GM10248 (cell line): ENCODE measurements at places on chromosomes 13 and 19.

DNA sequence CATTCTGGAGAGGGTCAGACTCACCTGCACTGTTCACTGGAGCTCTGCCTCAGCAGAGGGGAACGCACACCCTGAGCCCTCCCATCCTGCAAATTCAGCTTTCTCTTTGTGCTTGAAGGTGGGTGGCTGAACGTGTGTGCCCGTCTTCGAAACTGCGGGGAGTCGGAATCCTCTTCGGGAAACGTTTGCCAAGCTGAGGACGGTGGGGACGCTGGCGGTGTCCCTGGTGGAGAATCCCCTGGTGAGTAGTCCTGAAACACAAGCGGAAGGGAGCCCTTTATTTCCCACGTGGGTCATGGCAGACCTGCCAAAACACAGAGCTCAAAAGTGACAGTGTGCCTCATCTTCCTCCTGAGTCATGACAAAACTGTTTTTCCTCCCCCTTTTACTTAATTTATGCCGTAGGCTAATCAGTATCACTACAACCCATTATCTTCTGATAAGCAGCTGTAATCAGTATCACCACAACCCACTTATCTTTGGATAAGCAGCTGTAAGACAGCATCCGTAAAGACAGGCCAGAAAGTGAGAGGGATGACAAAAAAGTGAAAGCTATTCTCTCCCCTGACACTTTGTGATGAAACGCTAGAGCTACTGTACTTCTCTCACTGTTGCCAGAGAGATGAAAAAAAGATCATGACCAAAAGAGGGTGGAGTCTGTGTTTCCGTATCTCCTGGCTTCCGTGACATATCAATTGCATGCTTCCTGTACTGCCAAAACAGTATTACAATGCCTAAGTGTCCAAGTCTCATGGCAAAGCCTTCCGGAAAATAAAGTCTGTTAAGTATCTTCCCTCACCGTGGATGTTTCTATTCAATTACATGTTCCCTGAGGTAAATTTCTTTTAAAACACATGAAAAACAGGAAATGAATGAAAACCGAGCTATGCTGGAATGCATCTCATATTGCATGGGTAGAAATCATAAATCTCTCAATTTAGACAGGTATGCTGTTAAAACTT is 155.5 kb downstream of the TBC1D4 start:
- peak; percentile 54 for DNase-seq

DNA sequence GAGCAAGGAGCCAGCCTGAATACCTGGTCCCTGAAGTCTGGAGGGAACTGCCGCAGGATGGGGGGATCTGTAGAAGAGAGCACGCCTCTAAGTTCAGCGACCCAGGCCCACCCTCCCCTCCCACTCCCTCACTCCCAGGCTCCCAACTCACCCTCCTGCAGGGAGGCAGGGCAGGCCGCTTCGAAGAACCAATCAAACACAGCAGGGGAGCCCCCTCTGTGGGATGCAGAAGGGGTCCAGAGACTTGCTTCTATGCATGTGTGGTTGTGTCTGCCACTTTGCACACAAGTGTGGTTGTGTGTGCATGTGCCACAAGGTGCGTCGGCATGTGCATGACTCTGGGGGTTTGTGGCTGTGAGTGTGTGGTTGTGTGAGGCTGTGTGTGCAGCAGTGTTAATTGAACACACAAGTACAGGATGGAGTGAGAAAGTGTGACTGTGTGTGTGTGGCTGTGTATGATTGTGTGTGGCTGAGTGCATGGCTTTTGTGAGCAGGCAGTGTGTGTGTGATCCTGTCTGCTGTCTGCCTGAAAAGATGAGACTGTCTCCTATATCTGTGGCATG is 1.7 kb downstream of the DENND1C start:
- peak; percentile 9 for DNase-seq

DNA sequence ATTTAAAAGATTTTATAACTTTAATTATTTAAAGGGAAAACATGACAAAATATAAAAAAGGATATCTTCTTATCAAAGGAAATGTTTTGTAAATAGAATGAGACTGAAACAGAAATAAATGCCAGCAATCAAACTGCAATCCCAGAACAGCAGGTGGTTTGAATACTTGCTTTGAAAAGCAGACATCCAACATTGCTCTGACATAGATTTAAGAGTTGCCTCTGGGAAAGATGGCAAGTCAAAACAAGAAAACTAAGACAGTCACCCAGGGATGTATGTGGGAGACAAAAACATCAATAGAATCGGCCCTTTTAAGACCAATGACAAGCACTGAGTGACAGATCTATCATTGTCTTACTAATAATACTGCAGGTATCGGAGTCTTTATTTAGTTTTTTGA is 789.7 kb upstream of the GPC6 start:
- DNase-seq: no peak

DNA sequence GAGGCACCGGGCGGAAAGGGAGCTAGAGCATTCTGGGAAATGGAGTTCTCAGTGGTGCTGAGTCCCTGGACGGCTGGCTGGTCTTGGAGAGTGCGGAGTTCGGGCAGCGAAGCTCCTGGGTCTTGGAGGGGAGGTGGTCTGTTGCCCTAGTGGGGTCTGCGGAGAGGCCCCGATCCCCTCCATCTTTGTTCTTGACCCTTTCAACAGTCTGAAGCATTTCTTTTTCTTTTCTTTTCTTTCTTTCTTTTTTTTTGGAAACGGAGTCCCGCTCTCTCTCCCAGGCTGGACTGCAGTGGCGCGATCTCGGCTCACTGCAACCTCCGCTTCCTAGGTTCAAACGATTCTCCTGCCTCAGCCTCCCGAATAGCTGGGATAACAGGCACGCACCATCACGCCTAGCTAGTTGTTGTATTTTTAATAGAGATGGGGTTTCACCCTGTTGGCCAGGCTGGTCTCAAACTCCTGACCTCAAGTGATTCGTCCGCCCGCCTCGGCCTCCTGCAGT is 440 bp upstream of the SYMPK start:
- no peak for DNase-seq

GRCh38 chr19:31334101-31334848 is 15.0 kb downstream of the TSHZ3 start:
- no peak for DNase-seq

DNA sequence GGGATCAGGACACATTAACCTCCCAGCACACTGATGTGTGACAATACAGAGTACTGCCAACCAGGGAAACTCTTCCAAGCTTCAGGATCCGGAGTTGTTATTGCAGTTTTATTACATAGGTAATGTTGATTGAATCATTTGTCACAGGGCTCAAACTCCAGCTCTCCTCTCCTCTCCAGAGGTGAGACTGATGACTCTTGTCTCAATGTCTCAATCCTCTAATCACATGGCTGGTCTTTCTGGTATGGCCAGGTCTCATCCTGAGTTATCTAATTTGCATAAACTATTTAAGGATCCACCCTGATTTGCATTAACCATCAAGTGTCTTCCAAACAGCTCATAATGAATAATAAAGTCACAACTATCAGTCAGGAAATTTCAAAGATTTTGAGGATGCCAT is 522.6 kb upstream of the PCDH9 start:
- no peak for DNase-seq

DNA sequence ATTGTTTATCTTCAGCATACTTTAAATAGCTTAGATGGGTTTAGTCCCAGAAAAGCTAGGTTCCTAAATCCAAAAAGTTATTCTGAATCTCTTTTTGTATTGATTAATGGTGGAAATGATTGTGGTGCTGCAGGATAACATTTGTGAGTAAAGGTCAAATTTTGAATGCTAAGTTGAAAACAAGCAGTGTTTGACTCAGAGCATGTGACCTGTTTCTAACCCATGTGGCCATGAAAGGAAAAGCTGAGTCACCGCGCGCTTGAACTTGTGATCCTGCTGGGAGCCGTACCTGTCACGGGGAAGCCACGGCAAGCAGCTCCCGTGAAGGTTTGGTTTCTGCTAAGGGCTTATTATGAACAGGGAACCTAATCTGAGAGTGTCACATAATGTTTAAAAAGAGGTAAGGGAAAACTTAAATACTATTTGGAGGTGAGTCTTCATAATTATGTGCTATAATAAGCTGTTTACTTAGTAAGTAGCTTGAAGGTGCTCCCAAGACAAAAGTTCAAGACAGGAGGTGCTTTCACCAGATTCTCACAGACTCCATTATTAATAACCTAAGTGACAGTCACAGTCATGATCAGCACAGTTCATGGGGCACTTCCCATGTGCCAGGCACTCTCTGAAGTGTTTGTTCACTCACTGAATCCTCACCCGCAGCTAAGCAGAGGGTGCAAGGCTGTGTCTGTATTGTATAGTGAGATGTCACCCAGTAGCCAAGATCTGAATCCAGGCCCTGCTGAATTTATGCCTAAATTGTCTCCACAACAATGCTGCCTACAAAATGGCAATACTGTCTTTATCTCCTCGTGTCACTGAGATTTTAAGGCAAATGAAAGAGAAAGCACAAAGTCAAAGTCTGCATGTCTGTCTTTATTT is 286.5 kb downstream of the MYO16 start:
- DNase-seq: peak; percentile 71

DNA sequence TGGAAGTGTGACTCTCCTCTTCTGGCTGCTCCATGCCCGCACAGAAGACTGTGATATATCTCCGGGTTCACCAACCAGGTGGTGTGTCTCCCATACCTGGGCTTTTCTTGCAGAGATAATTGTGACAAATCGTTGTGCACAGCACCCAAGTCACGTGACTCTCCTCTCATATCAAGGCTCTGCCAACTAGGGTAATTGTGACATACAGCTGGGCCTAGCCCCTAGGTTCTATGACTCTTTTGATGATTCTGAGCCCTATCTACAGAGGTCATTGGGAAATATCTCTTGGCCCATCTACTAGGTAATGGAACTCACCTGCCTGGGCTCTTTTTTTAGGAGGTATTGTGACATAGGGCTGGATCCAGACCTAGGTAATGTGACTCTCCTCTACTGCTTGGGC is 89.8 kb downstream of the ZNF429 start:
- DNase-seq: no peak

GRCh38 chr13:42384265-42384664 is 112.3 kb downstream of the AKAP11 start:
- DNase-seq: no peak

GRCh38 chr19:10552510-10553053 is 8.9 kb downstream of the ATG4D start:
- DNase-seq: no peak

DNA sequence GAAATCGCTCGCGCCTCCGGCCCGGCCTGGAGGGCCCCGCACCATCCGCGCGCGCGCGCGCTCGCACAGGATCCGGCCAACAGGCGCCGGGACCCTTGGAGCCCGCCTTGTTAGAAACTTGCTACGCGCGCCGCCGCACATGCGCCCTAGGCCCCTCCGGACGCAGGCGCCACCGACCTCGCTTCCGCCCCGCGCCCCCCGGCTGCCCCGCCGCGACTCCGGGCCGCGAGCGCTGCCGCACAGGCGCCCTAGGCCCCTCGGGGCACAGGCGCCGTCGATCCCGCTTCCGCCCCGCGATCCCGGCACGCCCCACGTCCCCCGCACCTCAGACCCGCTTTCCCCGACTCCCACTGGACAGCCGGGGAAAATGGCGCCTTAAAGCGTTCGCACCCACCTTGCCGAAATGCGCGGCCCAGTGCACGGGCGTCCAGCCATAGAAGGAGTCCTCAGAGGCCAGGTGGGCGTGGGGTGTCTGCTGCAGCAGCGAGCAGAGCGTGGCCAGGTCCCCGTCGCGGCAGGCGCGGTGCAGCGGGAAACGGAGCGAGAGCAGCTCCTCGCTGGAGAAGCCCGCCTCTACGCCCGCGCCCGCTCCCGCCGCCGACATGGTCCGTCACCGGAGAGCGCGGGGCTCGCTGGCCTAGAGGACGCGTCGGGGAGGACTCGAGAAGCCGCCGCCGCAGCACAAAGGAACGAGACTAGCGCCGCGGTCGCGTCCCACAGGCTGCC is 375 bp downstream of the ANKRD10 start:
- DNase-seq: peak; percentile 79

- DNase-seq: peak; percentile 26
Measured at GRCh38 chr13:33349986-33350826, 64.7 kb upstream of the STARD13 start.

GRCh38 chr19:1811472-1811894 is 593 bp downstream of the ATP8B3 start:
- no peak for DNase-seq

DNA sequence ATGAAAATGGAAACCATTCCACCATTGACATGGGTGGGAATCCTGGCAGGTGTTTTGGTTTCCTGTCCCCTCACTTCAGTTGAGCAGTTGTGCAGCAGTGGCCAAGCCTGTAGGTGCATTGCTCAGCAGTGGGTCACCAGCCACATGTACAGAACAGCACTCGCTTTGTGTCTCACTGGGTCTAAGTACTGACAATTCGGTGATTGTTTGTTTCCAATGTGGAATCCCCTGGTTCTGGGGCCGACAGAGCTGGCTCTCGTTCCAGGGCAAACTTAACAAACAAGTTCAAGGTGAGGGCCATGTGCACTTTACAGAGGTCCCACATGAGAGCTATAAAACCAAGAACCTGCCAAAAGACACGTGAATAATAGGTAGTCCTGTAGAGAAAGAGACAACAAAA is 54.1 kb upstream of the SPATA13 start:
- DNase-seq: no peak

DNA sequence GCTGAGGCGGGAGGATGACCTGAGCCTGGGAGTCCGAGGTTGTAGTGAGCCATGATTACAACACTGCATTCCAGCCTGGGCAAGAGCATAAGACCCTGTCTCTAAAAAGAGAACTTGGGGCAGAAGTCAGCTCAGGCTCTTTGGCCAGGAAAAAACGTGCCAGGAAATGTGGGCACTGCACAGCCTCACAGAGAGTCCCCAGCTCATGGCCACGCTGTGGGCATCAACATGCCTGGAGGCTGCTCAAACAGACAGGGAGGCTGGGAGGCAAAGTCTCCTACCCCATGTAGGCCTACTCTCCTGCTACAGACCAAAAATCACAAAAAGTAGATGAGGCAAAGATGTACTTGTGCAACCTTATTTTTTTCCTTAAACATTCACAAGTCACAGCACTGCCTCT is 49.4 kb downstream of the PEPD start:
- DNase-seq: no peak

- DNase-seq: no peak
Measured at GRCh38 chr13:27500806-27501534, 50.6 kb upstream of the MTIF3 start.

- no peak for DNase-seq
Measured at GRCh38 chr13:29402166-29402636, 193.3 kb downstream of the SLC7A1 start.

DNA sequence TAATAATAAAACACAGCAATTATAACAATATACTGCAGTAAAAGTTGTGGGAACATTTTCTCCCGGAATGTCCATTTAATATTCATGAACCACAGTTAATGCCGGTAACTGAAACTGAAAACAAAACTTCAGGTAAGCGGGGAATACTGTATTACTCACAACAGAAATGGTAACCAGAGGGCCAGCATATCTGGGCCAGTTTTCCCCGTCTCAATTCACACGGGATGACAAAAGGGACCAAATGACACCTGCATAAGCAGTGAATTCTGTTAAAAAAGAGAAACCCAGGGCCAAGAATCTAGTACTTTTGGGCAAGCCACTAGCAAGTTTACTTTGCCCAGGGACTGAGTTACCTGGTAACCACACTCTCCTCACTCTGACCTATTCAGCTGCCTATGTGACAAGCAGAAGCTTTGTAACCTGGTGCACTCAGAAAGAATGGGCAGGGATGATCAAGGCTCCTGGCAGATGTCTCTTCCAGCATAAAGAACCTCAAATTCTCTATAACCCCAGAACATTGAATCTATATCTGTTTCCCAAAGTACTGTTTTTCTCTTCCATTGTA is 1171.2 kb downstream of the DIAPH3 start:
- no peak for DNase-seq
